ENCODE measurements at places on chromosomes 12 and 14.

- DNase-seq: no peak
Observed at GRCh38 chr12:80186727-80187217, 87.4 kb downstream of the OTOGL start.

GRCh38 chr14:56004786-56005185 is 113.4 kb upstream of the PELI2 start:
- no peak for DNase-seq

GRCh38 chr12:34403706-34404376 is 381.5 kb downstream of the ALG10 start:
- DNase-seq: no peak

DNA sequence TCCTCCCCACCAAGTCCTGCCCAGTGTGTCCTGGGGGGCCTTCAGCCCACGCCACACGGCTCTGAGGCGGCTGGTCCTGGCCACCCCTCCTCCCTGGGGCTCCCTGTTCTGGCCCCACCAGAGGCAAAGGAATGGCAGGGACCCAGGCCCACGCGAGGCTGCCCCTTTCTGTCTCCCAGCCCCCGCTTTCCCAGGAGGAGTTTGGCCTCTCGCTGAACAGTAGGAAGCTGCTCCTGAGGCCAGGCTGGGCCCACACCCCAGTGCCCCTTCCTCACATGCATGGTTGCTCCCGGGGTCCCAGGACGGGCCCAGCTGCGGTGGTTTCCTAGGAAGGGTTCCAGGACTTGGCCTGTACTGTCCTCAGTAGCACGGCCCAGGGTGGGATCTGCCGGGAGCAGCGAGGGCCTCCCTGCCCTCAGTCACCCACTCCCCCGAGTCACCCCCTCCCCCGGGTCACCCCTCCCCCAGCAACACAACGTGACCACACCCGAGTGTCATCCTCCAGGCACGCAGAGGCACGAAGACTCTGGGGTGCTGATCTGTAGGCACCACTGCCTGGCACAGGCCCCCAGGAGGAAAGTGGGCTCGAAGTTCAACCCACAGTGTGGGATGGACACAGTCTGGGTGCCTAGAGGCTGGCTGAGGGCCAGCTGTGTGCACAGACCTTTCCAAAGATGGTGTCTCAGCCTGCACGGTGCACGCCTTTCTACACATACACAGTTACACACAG is 33.0 kb downstream of the LRCOL1 start:
- DNase-seq: no peak

DNA sequence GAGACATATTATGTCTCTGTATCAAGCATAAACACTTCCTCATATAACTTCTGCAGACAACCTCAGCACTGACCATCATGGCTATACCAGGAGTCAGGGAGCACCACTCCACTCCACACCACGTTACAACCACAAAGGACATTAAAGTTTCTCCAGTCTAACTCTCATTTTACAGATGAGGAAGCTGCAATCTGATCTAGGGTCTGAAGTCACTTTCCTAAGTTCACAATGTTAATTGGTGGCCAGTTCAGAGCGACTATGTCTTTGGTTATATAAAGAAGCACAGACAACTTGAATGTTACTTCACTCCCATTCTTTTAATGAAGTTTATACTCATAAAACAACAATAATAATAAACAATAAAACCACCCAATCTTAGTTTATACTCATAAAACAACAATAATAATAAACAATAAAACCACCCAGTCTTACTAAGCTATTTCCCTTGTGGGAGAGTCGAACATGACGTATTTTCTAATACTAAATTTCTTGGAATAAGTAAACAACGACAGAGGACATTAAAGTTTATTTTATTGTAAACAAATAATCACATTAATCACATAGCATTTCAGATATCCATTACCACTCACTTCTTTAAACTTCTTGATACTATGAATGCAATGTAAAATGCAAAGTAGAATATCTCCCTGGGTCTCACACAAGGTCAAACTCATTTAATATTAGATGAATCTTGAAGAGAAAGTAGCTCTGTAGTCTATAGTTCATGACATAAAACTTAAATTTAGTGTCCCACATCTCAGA is 72.4 kb upstream of the SSTR1 start:
- no peak for DNase-seq

DNA sequence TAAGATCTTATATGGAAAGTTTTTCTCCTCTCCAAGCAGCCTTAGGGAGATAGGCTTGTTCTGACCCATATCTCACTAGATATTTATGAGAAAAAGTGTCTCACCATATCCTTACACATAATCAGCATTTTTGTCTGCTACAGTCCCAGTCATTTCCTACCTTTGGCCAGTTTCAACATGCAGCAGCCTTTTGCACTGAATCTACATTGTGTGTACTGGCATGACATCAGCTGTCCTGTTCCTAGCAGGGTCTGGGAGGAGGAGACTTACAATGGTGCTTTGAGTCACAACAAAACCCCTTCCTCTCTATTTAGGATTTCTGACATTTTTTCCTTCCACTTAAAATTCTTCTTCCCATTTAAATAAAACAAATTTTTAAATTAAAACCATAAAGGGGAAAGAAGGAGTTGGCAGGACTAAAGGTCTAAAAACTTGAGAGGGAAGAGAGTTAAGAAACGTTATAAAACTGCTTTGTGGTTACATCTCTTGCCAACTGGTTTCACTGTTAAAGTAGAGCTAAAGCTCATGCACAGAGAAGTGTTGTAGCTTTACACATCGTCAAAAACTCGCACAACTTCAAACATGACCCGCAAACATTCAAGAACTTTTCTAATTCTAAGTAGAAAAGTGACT is 53.3 kb upstream of the CERS5 start:
- DNase-seq: peak; percentile 38
